Activated naive CD4-positive, alpha-beta T cell treated with anti-CD3 and anti-CD28 coated beads, Interleukin-2, amount 50 U/mL, for 16 hours (primary cell): ENCODE measurements at places on chromosomes 12 and 14.

GRCh38 chr12:112418608-112419296, at the start of gene PTPN11:
PTPN11 (plus strand) TSS chr12:112418947; CDS start chr12:112419112, 165 bp downstream.
- DNase-seq = peak; percentile 90

DNA sequence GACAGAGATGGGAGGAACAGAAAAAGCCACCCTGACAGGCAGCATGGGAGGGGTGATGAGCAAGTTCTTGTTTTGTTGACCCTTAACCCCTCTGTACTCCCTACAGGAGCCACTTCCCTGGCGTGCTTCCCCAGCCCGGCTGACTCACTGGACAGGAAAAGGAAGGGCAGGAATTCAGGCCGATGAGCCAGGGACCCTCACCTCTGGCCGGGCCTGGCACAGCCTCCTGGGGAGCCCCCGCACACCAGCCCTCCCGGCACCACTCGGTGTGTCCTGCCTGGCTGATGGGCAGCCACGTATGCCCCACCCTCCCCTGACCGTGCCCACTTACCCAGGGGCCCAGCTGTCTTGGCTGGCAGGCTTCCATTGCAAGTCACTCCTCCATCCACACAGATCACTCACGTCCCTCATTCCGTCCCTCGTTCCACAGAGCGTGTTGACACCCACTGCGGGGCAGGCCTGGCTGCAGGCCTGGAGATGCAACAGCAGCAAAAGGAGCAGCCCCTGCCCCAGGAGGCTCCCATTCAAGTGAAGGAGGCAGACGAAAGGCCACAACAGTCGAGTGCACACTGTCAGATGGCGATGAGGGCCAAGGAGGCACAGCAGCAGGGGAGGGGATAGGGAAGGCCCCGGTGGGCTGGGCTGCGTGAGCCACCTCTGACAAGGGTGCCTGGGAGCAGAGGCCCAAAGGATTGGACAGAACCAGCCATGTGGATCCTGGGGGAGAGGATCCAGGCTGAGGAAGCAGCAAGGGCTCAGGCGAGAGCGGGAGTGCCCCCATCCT, 19.7 kb upstream of the CD9 start:
- DNase-seq = no peak

- no peak for DNase-seq
Measured at GRCh38 chr12:29291226-29291625, 89.7 kb downstream of the ERGIC2 start.

DNA sequence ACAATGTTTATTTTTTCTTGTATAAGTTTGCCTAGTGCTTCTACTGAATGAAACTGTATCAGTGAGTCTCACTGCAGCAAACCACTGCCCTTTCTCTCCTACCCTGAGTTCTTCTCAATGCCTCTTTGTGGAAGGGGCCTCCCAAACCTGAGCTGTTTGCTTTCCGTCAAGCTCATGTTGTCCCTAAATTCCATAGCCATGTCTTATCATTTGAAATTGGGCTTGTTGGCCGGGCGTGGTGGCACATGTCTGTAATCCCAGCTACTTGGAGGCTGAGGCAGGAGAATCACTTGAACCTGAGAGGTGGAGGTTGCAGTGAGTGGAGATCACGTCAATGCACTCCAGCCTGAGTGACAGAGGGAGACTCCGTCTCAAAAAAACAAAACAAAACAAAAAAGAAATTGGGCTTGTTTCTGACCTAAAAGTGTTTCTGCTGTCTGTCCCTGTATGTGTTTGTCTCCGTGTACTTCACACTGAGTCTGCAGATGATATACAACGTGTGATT, 1.8 kb upstream of the CSRP2 start:
- DNase-seq = no peak

DNA sequence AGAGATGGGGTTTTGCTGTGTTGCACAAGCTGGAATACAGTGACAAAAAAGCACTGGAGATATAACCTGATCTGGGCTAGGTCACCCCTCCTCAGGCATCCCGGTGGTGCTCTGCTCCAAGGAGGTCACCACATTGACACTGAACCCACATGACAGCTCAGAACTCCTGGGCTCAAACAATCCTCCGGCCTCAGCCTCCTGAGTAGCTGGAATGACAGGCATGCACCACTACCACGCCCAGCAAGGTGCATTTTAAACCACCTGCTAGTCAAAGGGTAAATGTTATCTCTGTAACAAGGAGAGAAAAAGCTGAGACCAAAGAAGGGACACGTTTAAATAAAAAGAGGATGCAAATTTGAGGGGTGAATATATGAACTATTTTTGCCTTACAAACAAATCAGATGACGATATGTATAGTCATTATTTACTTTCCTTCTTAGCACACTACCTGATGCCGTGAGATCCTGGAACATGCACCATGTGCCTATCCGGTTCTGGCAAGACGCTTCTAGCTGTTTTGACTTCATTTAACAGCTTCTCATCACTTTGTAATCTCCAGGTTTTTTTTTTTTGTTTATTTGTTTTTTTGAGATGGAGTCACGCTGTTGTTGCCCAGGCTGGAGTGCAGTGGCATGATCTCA, 135.1 kb downstream of the PPM1H start:
- no peak for DNase-seq

GRCh38 chr12:121452340-121452984, 52.5 kb downstream of the RNF34 start:
- no peak for DNase-seq

GRCh38 chr14:85731186-85731585, 201.2 kb downstream of the FLRT2 start:
- no peak for DNase-seq

DNA sequence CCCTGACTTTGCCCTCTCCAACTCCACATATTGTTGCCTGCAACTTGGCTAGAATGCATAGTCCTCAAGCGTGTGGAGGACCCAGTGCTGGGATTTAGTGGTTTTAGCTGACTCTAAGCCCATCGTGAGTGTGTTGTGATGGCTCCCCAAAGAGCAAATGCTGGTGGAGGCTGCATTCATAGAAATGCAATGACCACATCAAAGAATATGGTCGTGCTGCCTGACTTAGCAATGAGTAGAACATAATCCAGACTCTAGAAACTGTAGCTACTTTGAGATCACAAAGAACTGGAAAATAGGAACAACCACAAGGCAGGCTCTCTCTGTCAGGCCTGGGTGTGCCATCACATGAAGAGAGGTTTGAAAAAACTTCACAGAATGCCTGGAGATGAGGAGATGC, 1.3 kb downstream of the DYRK4 start:
- DNase-seq = no peak

DNA sequence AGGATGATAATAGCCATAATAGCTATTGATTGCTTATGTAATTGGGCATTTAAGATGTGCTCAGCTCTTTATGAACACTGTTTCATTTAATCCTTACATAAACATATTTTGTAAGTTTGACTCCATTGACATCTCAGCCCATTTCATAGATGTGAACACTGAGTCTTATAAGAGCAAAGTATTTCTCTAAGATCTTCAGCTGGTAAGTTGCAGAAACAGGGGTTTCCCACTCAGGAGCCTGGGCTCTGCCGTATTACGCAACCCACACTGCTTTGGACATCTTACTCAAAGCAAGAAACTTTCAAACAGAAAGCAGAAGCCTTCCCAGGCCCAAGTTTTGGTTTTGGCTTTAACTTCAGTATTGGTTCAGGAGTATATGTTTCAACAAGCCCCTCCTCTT, 705.1 kb downstream of the MED13L start:
- DNase-seq = no peak

GRCh38 chr12:93653079-93653478, 24.1 kb upstream of the CRADD start:
- no peak for DNase-seq

- DNase-seq = no peak
Measured at GRCh38 chr12:18130851-18131250, 40.9 kb upstream of the RERGL start.

DNA sequence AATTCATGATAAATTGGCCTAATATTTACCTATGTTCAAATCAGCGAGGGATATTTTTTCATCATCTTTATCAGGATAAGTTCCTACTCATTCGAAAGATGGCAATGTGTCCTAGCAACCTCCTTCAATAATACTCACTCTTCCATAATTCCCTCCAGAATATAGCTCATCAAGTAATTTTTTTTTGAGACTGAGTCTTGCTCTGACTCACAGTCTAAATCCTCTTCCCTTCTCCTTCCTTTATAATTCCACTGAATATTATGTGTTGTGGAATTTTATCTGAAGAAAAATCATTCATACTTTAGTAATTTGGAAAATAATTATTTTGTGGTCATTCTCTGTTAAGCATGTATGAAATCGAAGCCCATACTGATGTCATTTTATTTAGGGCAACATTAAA, 663.8 kb downstream of the FLRT2 start:
- DNase-seq = no peak

GRCh38 chr12:32249777-32250176, 143.1 kb downstream of the BICD1 start:
- DNase-seq = no peak

DNA sequence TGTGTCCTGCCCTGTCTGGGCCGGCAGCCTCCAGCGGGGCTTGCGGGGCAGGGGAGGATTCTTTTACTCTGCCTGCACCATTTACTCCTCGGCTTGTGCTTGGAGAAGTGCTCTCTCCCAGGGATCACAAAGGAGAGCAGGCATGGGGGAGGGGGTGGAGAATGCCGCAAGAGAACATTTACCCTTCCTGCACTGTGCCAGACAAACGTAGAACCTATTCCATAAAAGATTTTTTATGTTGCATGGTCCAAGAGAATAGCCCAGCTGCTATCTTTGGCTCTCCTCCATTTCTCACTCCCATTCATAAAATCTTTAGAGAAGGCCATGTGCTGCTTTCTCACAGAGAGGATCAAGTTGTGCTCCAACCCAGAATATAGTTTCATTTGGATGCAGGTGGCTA, 159.4 kb downstream of the SPTSSA start:
- no peak for DNase-seq

GRCh38 chr14:89131004-89131750, 285.9 kb downstream of the FOXN3 start:
- no peak for DNase-seq

DNA sequence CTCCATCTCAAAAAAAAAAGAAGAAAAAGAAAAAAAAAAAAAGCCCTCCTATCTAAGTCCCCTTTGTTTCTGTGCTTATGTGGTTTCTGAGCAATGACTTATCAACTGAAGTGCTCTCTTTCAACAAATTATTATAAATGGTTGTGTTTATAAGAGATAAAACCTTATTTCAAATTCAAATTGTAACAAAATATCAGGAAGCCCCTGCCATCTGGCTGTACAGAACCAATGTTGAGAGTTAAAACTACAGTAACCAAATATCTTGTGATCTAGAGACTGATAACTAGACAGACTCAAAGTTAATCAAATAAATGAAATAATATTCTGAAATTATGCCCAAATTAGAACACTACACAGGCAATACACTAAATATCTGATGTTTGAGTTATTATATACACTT, 143.0 kb upstream of the CPNE8 start:
- DNase-seq = no peak
